GM12865 (cell line): ENCODE measurements at places on chromosomes 2 and 18.
A peak's percentile ranks its signal among the peaks of the same experiment; 100 is the strongest.

DNA sequence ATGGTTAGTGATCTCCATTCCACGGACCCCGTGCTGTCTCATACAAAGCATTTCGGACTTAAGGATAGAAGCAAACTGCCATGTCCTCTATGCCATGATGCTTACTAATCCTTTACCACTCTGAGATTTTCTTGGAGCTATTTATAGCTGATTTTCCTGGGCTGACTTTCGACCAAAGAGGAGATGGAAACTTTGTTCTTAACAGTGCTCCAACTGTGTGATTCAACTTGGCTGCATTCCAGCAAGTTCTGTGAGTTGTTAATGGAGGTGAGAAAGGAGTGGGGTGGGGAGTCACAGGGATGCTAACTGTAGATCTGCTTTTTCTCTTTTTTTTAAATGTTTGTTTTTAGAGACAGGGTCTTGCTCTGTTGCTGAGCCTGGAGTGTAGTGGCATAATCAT lies 45.5 kb upstream of the MSH2 start:
- DNase-seq = no peak

DNA sequence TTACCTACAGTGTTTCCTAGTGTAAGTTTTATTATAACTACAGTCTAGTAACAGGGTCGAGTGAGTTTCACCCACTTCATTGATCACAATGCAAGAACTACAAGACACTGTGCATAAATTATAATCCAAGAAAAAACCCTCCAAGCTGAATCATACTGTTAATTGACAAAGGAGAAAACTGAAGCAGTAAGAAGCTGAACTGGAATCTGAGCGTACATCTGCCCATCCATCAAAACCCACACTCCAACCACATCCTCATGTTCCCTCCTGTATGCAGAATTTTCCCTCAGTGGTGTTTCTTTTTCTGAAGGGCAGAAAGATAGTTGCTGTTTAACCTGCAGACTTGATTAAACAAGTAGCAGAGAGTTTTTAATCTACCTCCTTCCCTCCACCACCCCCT lies 49.5 kb upstream of the KIDINS220 start:
- DNase-seq = no peak

DNA sequence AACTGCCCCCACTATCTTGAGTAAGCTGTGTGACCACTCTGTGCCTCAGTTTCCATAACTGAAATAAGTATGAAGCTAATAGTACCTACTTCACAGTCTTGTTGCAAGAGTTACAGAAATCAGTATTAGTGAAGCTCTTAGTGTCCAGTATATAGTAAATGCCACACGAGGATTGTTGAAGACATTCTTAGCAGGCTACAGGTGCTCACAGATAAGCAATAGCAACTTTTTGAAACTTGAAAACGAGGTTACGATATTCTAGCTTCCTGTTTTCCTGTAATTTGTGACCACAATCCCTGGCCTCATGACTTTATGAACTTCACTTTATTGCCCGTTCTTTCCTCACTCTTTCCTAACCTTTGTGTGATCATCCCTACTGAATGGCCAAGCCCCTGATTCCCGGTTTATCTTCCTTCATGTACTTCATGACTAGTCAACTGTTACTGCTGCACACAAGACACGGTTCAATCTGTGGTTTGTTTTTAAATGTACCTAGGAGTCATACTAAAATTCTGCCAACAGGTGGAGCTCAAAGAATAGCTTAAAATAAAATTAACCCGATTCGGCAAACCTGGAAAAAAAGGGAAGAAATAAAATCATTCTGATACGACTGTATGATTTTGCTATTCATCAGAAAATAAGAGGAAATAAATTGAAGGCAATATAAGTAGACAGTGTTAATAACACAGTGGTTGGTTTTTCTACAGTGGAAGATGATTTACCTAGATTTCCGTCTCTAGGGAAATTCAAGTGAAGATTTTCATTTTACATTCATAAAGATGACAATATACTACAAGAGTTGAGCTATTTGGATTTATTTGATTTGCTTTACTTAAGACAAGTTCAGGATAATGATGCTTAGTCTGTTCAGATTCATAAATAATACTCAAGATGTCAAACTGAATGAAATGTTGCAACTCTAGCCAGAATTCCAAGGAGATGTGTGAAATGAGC lies 38.1 kb upstream of the STAT1 start:
- peak; percentile 54 for DNase-seq

DNA sequence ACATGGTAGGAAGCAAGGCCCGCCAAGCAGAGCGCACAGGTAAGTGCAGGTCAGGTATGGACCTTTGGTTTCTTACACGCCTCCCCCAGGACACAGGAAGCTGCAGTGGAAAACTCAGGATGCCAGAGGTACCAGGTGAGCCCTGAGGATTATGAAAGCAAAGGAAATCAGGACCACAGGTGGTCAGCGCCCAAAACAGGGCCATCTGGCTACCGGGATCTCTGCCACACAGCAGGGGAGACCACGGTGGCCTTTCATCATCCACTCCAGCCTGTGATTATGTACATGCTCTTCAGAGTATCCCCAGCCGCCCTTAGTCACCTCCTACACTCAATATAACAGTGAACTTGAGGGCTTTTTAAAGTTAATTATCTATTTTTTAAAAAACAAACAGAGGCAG lies 125.5 kb upstream of the EPC2 start:
- no peak for DNase-seq

GRCh38 chr2:223725494-223725893 lies 111.9 kb downstream of the AP1S3 start:
- no peak for DNase-seq

DNA sequence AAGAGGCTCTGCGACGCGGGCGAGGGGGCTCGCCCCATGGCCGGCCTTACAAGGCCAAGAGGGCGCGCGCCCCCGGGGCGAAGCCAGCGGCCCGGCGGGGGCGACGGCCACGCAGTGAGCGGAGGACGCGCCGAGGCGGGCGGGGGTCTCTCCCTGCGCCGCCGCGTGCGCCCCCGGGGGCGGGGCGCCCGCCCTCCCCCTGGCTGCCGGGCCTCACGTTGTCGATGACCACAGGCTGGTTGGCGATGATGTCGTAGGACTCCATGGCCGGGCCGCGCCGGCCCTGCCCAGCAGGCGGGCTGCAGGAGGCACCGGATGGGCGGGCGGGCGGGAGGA lies 250 bp downstream of the ACTR1B start:
- DNase-seq = no peak

GRCh38 chr2:200345975-200346374 lies 39.5 kb downstream of the SPATS2L start:
- no peak for DNase-seq

DNA sequence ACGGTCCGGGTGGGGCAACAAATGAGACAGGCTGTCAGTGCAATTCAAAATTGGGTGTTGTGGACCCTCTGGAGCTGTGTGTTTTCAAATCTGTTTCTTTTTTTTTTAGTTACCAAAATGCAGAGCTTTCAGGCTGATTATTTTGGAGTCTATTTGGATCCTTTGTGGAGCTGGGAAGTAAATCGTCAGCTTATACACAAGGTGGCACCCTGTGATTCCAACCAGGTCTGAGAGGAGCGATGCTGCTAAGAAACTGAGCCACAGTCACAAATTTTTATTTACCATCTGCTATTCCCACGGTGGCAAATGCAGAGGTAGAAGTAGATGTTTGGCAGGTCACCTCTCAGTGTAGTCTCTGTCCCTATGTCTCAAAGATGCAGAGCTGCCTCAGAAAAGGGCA lies 3.8 kb upstream of the EPC2 start:
- no peak for DNase-seq

DNA sequence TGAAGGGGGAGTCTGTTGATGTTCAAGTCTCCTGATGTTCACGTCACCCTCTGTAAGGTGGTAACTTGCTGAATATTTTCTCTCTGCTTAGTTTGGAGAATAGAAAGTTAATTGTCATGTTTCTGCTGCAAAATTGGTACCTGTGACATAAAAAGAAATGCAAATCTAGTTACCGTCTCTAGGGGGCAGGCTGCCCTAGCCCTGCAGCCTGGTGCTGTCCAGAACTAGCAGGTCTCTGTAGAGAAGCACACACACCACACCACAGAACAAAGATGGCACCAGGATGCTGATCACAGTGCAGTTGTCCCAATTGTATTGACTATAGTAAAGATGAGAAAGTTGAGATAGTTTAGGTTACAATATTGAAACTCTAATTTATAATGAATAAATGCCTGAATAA lies 47.0 kb downstream of the SLC9A4 start:
- peak; percentile 68 for DNase-seq

DNA sequence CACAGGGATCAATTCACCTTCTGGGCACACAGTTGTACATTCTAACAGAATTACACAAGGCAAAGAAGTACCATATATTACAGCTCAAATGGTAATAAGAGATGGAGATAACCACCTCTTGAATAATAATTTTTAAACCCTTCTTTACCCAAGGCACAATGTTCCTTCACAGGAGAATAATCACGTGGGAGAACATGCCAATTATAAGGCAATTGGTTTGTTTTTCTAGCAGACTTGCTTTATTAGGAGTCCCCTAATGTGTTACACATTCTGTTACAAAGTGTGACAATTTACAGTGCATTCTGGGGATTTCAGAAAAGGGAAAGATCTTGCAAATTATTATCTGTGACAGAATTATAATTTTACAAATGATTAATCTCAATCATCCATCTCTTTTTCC lies 380.3 kb downstream of the RND3 start:
- no peak for DNase-seq

DNA sequence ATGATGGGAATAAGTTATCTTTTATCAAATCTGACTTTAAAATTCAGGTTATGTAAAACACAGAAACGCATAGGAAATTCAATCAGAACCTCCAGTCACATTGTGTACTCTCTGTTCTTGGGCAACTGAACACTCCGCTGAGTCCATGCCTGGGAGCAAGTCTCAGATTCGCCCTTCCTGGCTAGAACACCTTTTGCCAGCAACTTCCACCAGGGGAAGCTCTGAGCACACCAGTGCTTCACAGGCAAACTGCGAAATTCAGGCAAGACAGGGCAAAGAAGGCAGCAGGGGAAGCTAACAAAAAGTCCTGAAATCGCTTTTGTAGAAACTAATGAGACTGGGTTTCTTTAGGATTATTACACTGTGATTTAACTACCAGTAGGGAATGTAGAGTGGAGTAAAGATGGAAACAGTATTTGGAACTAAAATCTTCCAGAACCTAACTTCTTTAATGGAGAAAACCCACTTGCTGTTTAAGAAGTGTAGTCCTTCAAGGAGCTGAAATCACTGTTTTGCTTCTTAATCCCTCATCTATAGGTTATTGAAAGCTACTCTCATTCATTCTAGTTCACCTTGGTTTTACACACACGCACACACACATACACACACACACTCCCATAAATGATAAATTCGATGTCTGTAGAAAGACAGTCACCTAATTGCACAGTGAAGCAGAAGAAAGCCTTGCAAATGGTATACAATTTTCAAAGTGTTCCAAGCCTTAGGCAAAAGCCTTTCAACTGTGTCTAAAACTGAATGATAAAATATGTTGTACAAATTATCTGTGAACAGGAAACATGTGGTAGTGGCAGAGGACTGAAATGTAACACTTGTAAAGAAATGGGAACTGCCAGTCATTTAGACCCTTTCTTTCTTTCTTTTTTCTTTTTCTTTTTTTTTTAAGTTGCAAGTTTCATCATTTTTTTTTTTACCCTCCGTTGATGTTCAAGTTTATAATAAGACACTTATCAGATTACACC lies 214.5 kb downstream of the TMEM182 start:
- DNase-seq = peak; percentile 36
